CD8-positive, alpha-beta memory T cell (primary cell): ENCODE measurements at places on chromosomes 13 and 19. TPM values are rescaled to one million over a fixed set of nuclear protein-coding genes. Genes with fewer than 3 reads are reported as not detected.
A peak's percentile ranks its signal among the peaks of the same experiment; 100 is the strongest.

- no peaks in the 10 kb centered on the region for H3K27me3 ChIP-seq
- H3K36me3 ChIP-seq: no peaks in the 10 kb centered on the region
- peaks cover 88% of the 10 kb centered on the region for H3K4me1 ChIP-seq
- H3K27ac ChIP-seq: peak overlapping the region; percentile 71
Observed at GRCh38 chr19:5961969-5962945, 15.7 kb downstream of the RANBP3 start.

Gene ADGRL1
- total RNA-seq: 5.8 TPM

- no peak for DNase-seq
- no peaks in the 10 kb centered on the region for H3K4me1 ChIP-seq
- no peak overlapping the region for H3K4me3 ChIP-seq
- H3K27me3 ChIP-seq: no peaks in the 10 kb centered on the region
Observed at GRCh38 chr13:107379407-107380155, 811.6 kb upstream of the ARGLU1 start.

DNA sequence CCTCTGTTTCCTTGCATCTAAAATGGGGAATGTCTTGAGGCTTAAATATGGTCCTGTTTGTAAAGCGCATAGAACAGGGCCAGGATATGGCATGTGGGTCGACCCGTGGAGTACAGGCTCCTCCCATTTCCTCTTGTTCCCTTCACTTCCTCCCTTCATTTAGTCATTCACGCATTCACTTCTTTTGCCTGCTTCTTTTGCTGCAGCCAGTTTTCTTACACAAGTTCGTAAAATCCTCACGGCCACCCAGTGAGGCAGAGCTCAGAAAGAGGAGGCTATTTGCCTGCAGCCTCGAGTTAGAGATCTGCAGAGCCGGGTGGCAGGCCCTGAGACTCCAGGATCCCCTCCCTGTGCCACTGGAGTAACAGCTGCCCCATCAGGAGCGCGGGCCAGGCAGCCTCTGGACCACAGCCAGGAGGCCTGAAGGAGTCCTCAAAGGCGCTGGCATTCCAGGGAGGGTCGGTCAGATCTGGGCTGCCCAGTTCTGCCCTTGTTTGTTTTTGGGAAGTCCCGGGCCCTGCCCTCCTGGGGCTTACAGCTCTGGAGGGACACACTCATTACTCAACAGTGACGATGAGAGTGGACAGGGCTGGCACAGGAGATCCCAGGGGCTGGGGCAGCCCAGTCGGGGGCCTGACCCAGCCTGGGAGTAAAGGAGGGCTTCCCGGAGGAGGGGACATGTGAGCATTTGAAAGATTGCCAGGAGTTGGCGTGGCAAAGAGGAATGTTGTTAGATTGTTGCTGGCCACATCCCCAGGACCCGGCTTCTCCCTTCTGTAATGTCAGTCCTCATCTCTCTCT is 4.6 kb downstream of the PPP5C start:
- peak overlapping the region; percentile 48 for H3K27ac ChIP-seq
- peaks cover 15% of the 10 kb centered on the region for H3K36me3 ChIP-seq
- peak overlapping the region; percentile 51 for H3K4me3 ChIP-seq
- H3K4me1 ChIP-seq: peaks cover 49% of the 10 kb centered on the region
- no peaks in the 10 kb centered on the region for H3K27me3 ChIP-seq

Gene HRC
- not detected for total RNA-seq

Gene ANGPTL8
- total RNA-seq: not detected

DNA sequence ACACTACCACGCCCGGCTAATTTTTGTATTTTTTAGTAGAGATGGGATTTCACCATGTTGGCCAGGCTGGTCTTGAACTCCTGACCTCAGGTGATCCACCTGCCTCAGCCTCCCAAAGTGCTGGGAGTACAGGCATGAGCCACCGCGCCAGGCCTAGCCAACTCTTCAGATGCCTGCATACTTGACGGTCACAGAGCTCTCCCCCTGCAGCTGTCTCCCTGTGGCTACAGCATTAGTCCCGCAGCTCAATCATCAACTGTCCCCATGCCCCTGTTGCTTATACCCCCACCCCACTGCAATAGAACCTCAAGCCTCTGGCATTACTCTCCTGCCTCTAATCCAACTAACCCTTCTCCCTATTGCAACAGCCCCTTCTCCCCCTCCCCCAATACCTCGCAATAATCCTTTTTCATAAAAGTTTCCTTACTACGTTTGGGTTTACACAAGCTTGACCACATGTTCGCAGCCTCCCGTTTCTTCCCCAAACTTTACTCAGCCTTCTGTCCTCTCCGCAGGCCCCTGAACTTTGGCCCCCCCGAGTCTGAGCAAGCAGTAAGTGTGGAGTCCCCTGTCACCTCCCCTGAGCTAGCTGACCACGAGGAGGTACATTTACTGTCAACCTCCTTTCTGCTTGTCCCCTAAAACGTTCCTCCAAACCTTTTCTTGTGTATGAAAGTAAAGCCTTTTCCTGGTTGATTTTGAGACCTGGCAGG is 1.7 kb downstream of the ZNF77 start:
- H3K27ac ChIP-seq: no peak overlapping the region
- no peak for DNase-seq

DNA sequence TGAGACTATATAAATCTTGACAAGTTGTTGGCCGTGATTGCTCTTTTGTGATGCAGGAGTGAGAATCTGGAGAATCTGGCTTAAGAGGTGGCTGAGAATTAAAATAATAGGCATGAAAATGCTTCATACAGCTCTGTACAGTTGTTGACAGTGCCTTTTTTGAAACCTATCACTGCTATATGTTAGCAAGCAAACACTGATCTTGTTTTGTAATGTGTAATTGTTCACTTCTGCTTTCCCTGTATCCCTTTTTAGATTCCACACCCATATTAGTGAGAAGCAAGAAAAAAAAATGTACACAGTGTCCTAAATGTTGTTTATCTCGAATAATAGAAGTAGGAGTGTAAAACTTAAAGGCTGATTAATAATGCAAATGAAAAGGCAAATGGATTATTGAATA is 31.1 kb downstream of the ITM2B start:
- H3K27me3 ChIP-seq: no peaks in the 10 kb centered on the region
- DNase-seq: no peak
- H3K4me1 ChIP-seq: peaks cover 24% of the 10 kb centered on the region
- no peak overlapping the region for H3K4me3 ChIP-seq

Gene PCDH8
- not detected for total RNA-seq

DNA sequence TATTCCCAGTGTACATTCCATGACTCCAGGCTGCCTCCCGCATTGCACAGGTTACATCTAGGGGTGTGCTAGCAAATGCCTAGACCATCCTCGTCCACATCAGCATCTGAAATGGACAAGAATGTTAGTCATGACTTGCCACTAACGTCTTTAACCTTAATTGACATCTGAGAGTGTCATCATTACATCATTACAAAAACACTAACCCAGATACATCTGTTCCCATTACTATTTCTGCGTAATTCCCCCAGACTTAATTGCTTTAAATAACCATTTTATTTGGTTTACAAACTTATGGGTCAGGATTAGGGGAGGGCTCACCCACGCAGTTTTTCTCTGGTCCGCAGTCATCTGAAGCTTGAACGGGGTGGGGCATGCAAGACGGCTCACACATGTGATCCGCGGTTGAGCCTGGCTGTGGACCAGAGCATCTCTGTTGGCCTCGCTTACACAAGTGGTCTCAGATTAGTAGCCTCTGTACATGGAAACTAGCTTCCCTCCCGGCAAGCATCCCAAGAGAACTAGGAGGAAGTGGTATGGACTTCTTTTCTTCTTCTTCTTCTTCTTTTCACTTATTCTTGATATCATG is 15.9 kb downstream of the KL start:
- H3K4me1 ChIP-seq: no peaks in the 10 kb centered on the region
- H3K27me3 ChIP-seq: no peaks in the 10 kb centered on the region
- H3K27ac ChIP-seq: no peak overlapping the region
- no peaks in the 10 kb centered on the region for H3K36me3 ChIP-seq
- H3K4me3 ChIP-seq: no peak overlapping the region

Gene CDKN2D
- total RNA-seq: 23.1 TPM

Gene EML2
- total RNA-seq: 122 TPM

GRCh38 chr13:102399791-102400674 is 1.8 kb downstream of the FGF14 start:
- peak; percentile 2 for DNase-seq
- H3K27ac ChIP-seq: no peak overlapping the region
- no peak overlapping the region for H3K4me3 ChIP-seq
- H3K27me3 ChIP-seq: peaks cover 39% of the 10 kb centered on the region
- H3K4me1 ChIP-seq: peaks cover 23% of the 10 kb centered on the region

Gene SMIM17
- total RNA-seq: not detected

GRCh38 chr19:47419030-47419783 is at the start of gene MEIS3:
Gene MEIS3, minus strand, starts transcription at chr19:47419527. Its CDS starts 446 bp downstream, at chr19:47419081.
- no peak within 1 kb of the TSS for H3K4me3 ChIP-seq
- no peak for DNase-seq
- H3K4me1 ChIP-seq: peaks cover 36% of the 10 kb centered on the region
- no peaks in the 10 kb centered on the region for H3K36me3 ChIP-seq
- H3K27me3 ChIP-seq: peaks cover 75% of the 10 kb centered on the region
- no peak within 1 kb of the TSS for H3K27ac ChIP-seq

GRCh38 chr13:61880578-61881283 is 465.1 kb upstream of the PCDH20 start:
- no peak overlapping the region for H3K4me3 ChIP-seq
- no peaks in the 10 kb centered on the region for H3K4me1 ChIP-seq
- H3K36me3 ChIP-seq: no peaks in the 10 kb centered on the region
- H3K27me3 ChIP-seq: no peaks in the 10 kb centered on the region
- no peak for DNase-seq

DNA sequence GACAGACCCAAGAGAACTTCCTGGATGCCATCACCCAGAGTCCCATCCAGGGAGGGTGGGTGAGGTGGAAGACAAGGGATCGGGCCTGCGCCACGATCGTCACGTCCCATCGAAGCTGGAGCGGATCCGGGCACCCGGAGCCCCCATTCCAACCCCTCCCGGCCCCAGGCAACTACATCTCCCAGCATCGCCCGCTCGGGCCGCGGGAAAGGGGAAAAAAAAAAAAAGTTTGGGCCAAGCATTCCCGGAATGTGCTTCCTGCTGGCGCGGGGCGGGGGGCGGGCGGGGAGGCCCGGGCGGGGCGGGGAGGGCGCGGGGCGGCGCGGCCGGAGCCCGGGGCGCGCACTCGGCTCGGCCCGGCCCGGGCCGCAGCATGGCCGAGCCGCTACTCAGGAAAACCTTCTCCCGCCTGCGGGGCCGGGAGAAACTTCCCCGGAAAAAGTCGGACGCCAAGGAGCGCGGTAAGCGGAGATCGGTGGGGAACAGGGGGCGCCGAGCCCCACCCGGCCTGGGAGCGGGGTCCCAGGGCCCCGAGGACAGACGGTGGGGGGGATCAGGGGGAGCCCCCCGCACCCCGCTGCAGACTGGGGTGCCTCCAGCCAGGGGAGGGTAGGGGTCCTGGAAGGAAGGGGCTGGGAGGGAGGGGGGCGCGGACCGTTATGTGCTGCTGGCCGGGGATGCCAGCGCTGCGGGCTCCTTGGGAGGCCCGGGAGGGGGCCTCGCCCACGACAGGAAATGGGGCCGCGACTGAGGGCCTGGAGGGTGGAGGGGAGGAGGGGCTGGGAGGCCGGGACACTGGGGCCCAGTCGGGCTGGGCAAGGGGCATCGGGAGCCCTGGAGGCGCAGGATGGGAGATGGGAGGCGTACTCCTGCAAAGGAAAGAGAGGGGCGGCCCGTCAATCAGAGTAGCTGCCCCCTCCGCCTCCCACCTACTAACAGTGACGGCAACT is at the start of gene SYDE1:
Gene SYDE1 (plus strand): TSS at position 341 of the 950 bp plus-strand sequence. CDS start 33 bp downstream, at position 374.
- H3K36me3 ChIP-seq: no peaks in the 10 kb centered on the region
- H3K4me3 ChIP-seq: no peak within 1 kb of the TSS
- peaks cover 8% of the 10 kb centered on the region for H3K27me3 ChIP-seq
- peaks cover 10% of the 10 kb centered on the region for H3K4me1 ChIP-seq
- DNase-seq: no peak

GRCh38 chr19:34328982-34329381 is 36.0 kb upstream of the GPI start:
- H3K4me3 ChIP-seq: no peak overlapping the region
- no peaks in the 10 kb centered on the region for H3K27me3 ChIP-seq
- no peaks in the 10 kb centered on the region for H3K4me1 ChIP-seq
- H3K27ac ChIP-seq: no peak overlapping the region
- no peak for DNase-seq

Gene SELENOV
- not detected for total RNA-seq

- no peak overlapping the region for H3K27ac ChIP-seq
- no peak overlapping the region for H3K4me3 ChIP-seq
- no peaks in the 10 kb centered on the region for H3K36me3 ChIP-seq
- no peak for DNase-seq
- no peaks in the 10 kb centered on the region for H3K27me3 ChIP-seq
Observed at GRCh38 chr13:113628291-113629270, 29.4 kb downstream of the ATP4B start.

DNA sequence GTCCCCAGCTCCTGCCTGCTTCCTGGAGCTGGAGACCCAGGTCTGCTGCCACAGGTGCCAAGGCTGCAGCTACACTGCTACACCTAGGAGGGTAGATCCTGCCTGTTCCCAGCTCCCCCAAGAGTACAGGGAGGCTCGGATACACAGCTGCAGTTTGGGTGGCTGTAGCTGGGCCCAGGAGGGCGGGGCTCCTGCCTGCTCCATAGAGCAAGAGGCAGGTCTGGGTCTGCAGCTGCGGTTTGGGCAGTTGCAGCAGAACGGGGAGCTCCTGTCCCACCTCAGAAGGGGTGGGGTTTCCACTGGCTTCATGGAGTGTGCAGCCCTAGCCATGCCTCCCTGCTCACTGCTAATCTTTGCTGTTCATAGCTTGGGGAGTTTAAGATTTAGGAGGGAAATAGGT is 199.0 kb downstream of the NUFIP1 start:
- H3K4me3 ChIP-seq: no peak overlapping the region
- H3K4me1 ChIP-seq: no peaks in the 10 kb centered on the region
- no peak overlapping the region for H3K27ac ChIP-seq
- no peaks in the 10 kb centered on the region for H3K27me3 ChIP-seq

Gene LIM2
- 0.93 TPM for total RNA-seq

DNA sequence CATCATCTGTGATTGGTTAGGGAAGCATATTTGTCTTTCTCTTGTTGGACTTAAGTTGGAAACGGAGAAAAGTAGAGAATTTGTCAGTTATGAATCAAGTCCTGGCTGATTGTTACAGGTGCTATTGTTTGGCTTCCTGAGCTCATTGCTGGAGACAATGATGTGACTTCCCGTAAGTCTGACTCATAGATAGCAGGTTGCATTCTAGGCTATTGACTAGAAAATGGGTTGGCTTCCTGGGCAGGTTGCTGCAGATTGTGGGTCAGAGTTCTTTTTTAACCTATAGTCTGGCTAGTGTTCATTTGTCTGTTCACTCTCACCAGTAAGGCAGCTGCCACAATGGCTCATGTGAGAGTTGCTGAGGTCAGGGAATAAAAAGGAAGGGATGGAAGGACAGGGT is 101.5 kb downstream of the CCNA1 start:
- no peaks in the 10 kb centered on the region for H3K36me3 ChIP-seq
- H3K4me1 ChIP-seq: no peaks in the 10 kb centered on the region
- DNase-seq: no peak
- H3K27ac ChIP-seq: no peak overlapping the region
- H3K27me3 ChIP-seq: no peaks in the 10 kb centered on the region
- H3K4me3 ChIP-seq: no peak overlapping the region

DNA sequence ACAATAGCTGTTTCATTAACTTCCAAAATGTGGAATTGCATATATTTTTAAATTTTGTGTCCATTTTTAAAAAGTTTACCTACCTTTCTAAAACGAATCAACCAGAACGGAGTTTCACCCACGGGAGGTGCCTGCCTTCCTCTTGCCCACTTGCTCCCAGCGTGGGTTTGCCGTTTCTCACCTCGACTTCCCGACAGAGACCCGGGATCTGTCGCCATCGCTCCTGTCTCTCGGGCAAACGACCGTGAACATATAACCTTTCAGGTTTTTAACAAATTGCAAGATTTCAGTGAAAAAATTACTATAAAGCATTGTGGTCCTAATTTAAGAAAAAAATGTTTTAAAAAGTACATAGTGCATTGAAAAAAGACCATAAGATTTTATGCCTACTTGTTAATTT is 4.2 kb downstream of the TMEM255B start:
- H3K4me3 ChIP-seq: no peak overlapping the region
- H3K4me1 ChIP-seq: peaks cover 14% of the 10 kb centered on the region
- H3K36me3 ChIP-seq: no peaks in the 10 kb centered on the region
- peaks cover 38% of the 10 kb centered on the region for H3K27me3 ChIP-seq
